ENCODE measurements at places on chromosomes 6 and 20. TPM values are rescaled to one million over a fixed set of nuclear protein-coding genes. Genes with fewer than 3 reads are reported as not detected.

HDAC2 gene
- 27.9 TPM for total RNA-seq

MAP7 gene
- 0.22 TPM for total RNA-seq

C6orf163 gene
- 0.29 TPM for total RNA-seq

DNA sequence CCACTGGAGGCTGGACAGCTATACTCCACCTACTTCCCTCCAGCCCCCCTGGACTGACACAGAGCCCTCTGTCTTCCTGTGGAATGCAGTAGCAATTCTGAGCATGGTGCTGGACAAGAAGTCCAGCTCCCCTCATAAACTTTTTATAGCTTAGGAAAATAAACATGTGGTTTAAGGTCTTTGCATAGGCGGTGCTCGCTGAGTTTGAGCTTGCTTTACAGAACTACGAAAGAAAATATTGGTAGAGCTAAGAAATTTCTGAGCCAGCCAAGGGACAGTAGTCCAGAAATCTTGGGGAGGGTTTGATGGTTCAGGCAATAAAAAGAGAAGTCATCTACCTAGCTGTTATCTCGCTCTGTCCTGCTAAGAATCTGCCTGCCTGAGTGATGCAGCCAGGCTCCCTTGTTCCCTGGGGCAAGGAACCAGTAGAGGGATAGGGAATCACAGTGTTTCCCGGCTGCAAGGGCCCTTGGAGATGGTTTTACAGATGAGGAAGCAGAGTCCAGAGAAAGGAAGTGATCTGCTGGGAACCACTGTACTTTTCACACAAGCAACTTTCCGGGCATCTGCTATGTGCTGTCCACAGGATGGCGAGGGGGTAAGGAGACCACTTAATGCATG is 343.4 kb downstream of the CDC5L start:
- no peak for DNase-seq

GRCh38 chr6:39898625-39899024 is 35.6 kb downstream of the MOCS1 start:
- DNase-seq = no peak

- no peak for DNase-seq
Observed at GRCh38 chr20:13024596-13024995, 15.8 kb downstream of the SPTLC3 start.

DNA sequence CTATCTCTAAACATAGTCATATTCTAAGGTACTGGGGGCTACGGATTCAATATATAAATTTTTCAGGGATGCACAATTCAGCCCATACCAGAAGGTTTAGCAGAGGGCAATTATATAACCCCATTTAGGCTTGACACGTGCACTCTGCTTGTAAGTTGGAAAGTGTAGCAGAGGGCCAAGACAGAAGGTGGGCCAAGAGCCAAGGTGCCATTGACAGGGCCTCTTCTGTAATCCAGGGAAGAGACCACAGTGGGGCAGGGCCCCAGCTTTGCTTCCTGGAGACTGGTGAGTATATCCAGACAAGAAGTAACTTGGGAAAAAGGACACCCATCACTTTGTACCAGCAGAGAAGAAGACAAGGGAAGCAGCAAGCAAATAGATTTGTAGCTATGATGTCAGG is 672.4 kb upstream of the MARCKS start:
- peak; percentile 14 for DNase-seq

DNA sequence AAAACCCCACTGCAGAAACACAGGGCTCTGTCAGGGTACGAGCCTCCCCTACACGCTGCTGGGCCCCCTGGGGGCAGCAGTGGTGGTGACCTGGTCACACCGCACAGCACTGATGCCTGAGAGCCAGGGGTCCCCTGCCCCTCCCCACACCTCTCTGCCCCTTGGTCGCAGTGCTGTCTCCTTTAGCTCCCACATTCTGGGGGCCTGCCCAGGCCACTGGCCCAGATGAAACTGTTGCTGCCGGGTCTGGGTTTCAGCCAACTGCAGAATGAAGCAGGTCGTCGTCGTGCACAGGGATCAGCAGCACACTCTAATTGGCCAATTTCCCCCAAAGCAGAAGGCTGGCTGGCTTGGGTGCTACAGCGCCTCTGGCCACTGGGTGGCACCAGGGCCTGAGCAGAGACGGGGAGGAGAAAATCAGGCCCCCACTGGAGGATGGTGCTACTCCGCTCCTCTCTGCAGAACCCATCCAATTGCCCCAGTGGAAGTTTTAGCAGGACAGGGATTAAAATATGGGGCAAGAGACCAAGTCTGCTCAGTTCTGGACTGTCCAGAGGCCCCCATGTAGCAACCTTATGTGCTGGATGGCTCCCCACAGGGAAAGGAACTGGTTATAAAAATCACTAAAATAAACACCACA is 26.1 kb downstream of the DIDO1 start:
- peak; percentile 61 for DNase-seq

DNA sequence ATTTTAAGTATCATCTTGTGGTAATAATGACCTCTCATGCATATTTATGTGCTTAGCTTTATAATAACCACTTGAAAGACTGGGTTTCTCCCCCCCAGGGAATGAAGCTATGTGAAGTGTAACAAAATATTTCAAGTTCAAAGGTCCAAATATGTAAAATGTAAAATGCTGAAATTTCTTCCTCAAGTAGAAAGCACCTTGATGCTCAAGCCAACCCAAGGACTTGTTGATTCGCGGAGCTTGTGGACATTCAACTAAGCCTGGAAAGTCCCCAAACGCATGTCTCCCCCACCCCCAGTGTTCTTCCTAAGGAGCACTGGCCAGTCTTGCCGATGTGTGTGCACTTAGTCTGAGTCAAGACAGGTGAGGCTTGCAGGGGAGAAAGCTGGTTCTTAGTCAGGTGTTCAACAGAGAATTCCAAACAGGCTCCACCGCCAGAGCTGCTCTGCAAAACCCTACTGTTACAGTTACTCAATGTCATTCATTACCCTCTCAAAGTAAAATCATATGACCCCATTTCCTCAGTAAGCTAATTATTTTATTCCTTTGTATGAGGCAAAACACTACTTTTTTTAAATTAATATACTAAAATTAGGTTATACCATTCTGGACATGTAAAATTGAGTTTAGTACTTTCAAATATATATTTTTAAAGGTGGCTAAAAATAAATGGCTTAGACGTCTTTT is 46.9 kb upstream of the QKI start:
- no peak for DNase-seq

- no peak for DNase-seq
Observed at GRCh38 chr6:22825210-22825609, 255.8 kb downstream of the HDGFL1 start.

DNA sequence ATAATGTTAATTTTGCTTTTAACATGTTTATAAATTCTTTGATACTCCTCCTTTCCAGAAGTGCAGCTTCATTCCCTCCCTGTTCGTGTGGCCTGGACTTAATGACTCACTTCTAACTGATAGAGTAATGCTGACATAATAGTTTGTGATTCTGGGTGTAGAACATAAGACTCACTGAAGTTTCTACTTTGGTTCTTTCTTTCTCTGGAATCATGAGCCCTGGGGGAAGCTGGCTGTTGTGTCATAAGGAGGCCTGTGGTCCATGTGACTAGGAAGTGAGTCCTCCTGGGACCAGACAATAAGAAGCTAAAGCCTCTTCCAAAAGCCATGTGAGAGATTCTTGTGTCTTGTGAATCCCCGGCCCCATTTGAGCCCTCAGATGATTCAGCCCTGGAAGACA is 30.5 kb upstream of the HLA-G start:
- no peak for DNase-seq

DNA sequence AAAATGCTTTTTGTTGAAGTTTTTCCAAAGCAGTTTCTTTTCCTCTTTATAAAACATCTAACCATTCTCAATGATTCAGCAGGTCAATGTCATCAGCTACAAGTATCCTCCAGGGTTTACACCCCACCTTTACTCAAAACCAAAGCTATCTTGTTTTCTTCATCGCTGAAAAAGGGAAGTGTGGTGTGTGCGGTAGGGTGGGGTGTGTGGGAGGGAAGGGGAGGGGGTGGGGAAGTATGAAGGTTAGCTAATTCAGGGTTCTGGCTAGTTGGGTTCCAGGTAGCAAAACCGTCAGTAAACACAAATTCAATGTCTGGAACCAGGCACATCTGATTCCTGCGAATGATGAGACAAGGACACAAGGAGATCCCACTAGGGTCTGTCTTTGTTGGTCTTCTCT is 189.6 kb downstream of the GJA10 start:
- DNase-seq = no peak
